Mesendoderm (in vitro differentiated cells): ENCODE measurements at places on chromosomes 6 and 20.

DNA sequence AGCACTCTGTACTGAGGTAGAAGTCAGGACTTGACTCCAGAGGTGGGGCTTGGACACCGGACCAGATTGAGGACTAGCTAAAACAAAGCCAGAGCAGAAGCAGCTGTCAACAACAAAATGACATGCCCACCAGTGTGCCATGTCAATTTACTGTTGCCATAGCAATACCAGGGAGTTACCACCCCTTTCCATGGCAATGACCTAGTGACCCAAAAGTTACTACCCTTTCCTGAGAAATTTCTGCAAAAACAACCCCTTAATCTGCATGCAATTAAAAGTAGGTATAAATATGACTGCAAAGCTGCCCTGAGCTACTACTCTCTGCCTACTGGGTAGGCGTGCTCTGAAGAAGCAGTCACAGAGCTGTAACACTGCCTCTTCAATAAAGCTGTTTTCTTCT lies 21.0 kb downstream of the MAP3K5 start:
- no peak for DNase-seq

DNA sequence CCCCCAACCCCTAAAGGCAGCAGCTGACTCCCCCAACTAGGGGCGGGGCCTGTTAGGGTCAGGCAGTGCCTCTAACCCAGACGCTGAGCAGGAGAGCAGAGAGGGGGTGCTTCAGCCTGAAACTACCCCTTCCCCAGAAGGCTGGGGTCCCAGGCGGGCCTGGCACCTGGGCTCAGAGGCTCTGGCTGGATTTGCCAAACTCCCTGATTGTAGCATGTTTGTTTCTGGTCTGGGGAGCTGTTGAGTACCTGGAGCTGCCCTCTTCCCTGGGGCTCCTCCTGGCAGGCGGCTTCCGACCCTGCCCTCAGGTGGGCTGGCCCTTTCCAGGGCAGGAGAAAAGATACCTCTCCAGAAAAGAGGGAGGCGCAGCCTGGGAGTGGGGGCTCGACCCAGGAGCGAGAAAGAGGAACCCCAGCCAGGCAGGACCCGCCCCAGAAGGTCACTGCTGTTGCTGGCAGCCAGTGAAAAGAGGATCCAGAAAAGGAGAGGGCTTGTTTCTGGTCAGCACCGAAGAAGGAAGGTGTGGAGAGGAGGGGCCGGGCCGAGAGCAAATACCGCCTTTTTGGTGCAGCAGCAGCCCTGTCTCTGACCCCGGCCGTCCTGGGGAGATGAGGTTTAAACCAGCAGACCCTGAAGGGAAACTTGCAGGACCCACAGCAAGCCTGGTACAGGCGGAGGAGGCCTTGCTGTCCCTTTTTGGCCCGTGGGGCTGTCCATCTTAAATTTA lies 810 bp upstream of the ABHD16B start:
- no peak for DNase-seq

DNA sequence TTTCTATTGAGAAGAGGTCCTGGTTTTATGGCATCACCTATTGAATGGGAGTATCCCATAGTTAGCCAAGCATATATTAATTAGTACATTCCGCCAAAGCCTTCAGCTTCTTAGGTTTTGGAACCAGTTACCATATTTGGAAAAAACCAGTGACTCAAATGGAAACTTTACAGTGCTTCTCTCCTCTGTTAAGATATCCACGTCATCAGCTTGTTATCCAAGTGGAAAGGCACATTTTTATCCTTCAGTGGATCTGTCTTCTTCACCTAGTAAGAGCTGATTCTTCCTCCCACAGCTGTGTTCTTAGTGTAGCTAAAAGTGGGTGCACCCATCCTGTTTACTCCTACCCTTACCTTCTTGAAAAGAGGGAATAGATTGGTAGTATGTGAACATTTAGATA lies 34.5 kb downstream of the TPD52L1 start:
- no peak for DNase-seq

GRCh38 chr6:43954311-43955131 lies 172.7 kb downstream of the MRPL14 start:
- no peak for DNase-seq

DNA sequence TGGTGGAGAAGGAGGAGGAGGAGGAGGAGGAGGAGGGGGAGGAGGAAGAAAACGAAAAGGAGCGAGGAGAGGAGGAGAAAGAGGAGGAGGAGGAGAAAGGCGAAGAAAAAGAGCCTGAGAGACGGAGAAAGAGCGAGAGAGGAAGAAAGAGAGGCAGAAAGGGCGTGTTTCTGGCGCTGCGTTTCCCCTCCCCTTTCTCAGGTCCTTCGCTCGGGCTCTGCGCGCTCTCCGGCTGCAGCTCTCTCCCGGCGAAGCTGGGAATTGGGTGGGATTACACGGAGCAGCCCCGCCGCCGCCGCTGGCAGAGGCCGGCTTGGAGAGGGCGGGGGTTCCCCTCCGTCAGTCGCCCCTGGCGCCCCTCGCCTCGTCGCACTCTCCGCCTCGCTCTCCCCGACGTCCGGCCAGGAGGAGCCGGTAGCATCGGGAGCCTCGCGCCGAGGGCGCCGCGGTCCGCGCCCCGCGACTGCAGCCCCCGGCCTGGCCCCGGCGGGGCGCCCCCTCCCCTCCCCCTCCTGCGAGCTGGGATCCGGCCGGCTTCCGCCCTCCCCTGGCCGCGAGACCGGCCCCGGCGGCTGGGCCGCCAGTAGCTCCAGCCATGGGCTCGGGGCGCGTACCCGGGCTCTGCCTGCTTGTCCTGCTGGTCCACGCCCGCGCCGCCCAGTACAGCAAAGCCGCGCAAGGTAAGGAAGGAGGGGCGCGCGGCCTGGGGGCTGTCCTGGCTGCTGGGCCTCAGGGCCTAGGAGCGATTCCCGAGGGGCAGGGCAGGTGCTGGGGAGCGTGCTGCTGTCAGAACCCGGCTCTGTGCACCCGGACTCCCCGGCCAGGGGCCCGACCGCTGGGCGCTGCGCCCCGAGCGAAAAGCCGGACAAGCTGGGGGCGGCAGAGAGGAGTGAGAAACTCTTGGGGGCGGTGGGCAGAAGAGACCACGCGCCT lies at the start of gene SCUBE3:
Gene SCUBE3 (plus strand): TSS at position 133 of the 933 bp plus-strand sequence. CDS start 463 bp downstream, at position 596.
- peak; percentile 82 for DNase-seq

GRCh38 chr20:1376408-1377270 lies 16.2 kb downstream of the FKBP1A start:
- DNase-seq = no peak

DNA sequence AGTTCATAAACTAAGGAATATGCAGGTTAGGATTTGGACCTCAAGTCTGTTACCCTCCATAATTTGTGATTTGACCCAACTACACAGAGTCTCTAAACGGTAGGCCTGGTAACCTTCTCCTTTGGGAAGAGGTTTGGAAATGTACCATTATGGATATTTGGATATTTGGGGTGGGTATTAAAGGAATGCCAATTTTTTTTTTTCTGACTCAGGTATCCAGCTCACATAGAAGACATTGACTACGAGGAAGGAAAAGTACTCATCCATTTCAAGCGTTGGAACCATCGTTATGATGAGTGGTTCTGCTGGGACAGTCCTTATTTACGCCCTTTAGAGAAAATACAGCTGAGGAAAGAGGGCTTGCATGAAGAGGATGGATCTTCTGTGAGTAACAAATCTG lies 70.5 kb downstream of the PHF20 start:
- no peak for DNase-seq

DNA sequence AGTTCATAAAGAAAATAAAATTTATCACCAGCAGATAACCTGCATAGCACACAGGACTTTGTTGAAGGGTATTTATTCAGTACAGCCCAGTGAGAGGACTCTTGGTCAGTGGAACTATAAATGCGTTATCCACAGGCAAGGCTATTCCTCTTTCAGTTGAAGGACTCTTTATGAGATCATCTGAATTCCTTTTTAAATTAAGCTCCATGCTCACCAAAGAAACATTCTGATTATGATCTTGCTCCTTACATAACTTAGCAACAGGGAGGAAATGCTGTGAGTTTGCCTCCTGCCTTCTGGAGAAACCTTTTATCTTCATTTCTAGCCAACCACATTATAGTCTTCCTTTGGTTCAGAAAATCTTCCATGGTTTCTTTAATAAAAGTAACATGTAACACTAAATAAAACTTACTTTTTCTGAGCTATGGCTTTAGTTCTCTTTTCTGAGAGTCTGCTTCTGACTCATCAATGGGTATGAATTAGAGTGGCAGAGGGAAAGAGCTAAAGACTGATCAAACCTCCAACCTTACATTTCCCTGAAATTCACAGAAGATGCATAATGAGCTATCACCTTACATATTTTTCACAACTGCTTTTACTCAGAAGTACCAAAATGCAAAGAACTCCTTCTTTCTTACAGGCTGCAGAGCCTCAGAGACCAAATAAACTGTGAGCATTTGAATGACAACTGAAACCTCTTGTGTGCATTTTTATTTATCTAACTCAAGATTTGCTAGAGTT lies 267.2 kb downstream of the ADGRG6 start:
- DNase-seq = peak; percentile 71

- DNase-seq = no peak
These were observed 5.3 kb downstream of the FIG4 start for GRCh38 chr6:109696355-109696754.

DNA sequence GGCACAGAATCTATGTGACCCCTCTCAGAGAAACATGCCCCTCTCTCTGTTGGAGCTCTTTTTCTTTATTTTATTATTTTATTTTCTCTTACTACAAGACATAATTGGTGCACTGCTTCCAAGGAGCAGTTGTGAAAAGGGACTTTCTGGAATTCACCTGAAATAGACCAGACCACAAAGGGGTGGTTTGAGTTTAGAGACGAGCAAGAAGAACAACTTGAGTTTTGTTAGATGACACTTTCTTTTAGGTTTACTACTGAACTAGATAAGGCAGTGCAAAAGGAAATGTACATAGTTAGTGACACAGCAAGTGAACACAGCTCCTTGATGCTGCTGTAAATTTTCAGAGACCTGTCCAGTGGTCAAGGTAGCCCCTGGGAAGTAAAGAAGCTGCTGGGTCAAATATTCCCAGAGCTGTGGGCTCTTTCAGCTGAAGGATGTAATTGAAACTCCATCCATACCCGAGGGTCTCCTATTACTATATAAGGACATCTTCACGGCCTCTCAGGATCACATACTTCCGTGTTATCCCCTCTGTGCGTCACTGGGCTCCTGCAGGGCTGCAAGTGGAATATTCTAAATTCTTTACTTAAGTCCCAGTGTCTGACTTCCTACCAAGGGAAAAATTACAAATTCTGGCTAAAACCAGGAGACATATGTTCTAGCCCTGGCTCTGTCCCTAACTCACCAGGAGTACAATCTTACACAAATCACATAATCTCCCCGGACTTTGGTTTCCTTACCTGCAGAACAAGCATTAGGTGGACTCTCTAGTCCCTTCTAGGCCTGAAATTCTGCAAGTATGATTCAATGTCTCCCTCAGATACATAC lies 69.1 kb upstream of the ADTRP start:
- DNase-seq = peak; percentile 69

DNA sequence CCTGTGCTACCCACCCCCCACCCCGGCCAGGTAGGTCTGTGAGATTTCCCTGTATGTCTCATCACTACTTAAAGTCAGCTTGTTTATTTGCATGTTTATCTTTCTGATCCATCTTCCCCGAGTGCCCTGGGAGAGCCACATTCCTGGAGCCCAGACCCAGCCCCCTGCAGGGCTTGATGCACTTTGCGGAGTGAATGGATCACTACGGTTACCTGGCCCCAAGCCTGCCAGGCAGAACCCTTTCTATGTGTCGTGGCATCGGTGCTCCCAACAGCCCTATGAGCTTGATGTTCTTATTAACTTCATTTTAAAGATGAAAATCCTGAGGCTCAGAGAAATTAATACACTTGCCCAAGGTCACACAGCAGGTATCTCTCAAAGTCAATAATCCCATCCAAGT lies 13.6 kb upstream of the SLCO4A1 start:
- DNase-seq = peak; percentile 94

DNA sequence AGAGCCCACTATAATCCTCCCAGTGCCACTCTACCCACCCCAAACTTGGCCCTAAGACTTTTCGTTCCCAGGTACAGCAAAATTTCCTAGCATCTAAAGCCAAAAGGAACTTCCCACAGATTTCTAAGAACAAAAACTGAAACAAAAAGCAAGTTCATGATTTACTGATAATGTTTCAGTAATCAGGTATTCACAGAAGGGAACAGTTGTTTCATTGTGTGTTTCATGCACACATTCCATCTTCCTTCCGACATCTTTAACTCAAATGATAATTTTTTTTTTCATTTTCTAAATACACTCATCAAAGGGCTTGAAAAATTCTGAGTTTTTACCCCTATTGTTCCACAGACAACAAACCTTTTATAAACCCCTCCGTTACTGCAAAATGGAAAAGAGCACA lies 6.0 kb upstream of the BTN1A1 start:
- DNase-seq = no peak

DNA sequence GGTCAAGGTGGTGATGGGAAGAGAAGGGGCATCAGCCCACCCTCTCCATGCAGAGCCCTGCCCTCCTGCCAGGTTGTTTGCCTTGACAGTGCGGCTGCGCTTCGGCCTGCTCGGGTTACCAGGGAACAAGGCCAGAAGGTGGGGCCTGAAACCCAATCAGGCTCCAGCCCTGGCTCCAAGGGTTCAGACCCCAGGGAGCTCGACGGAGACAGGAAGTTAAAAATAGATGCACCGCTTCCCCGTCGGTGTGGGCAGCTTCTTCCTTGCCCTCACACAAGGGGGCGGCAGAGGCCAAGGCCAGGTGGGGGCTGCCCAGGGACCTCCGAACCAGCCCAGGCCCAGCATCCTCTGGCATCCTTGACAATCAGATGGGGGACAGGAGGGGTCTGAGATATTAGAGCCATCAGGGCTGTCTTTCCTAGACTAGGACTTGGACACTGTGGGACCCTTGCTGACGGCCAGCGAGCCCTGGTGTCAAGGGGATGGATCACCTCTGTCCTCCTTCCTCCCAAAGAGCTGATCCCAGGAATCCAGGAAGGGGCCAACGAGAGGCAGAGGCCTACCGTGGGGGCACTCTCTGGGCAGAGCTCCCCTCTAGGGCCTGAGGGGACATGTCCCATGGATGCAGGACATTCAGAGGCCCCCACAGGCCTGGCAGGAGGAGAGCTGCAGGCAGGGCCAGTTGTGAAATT lies 65.2 kb downstream of the RIPOR3 start:
- peak; percentile 93 for DNase-seq

- DNase-seq = no peak
These were observed 146.7 kb upstream of the CDH4 start for GRCh38 chr20:61105395-61105794.

DNA sequence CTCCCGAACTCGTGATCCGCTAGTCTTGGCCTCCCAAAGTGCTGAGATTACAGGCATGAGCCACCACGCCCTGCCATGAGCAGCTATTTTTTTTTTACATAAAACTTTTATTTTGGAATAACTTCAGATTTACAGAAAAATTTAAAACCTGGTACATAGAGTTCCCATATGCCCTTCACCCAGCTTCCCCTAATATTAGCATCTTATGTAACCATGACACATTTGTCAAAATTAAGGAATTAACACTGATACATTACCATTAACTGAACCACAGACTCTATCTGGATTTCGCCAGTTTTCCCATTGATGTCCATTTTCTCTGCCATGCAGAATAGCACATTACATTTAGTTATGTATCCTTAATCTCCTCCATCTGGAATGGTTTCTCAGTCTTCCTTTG lies 14.3 kb upstream of the RALGAPB start:
- no peak for DNase-seq

- no peak for DNase-seq
These were observed 182.6 kb upstream of the JAG1 start for GRCh38 chr20:10856237-10857015.
